ENCODE measurements at places on chromosomes 7 and 10.

GRCh38 chr7:32928785-32929298 is 28.4 kb upstream of the FKBP9 start:
- DNase-seq = no peak

- no peak for DNase-seq
These were observed 181.1 kb downstream of the ZMYND11 start for GRCh38 chr10:316390-316789.

DNA sequence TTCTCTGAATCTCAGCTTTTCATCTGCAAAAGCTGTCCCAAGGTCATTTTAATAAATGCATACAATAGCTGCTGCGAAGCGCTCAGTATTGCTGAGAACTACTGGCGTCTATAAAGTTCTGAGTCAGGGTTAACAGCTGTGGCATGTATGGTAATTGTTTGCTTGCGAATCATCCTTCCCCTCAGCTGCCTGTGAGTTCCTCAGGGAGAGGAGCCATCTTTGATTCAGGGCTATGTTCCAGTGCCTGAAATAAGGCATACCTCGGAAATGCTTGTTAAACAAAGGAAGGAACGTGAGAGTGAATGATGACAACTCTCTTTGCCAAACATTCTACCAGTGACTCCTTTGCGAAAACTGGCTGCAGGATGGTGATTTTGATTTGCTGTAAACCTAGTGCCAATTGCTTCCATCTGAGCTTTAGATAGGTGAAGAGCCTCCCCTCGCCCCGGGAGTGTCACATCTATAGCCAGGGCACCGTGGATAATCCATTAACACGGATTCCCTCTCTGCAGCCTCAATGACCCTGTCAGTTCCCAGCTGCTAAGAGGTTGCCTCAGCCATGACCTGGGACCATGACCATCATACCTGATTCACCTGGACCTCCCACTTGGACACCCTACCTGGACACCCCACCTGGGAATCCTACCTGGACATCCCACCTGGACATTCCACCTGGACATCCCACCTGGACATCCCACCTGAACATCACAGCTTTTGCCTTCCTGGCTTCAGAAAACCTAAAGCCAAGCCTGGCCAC is 39.6 kb downstream of the GPRIN2 start:
- no peak for DNase-seq

- DNase-seq = no peak
These were observed 445.6 kb downstream of the GFRA1 start for GRCh38 chr10:115827231-115828009.

DNA sequence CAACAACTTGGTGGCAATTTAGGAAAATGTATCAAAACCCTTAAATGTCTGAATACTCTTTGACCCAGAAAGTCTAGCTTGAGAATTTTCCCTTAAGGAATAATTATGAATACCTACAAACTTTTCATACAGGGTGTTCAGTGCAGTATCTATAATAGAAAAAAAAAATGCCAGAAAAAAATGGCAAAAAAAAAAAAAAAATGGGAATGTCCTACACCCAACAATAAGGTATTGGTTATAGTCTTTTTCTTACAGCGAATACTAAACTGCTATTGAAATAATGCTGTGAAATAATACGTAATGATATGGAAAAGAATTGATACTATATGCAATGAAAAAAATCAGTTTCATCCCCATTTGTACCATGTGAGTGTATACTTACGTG is 44.3 kb downstream of the ZNF800 start:
- no peak for DNase-seq
